ENCODE measurements at places on chromosomes 12 and 14. TPM values are rescaled to one million over a fixed set of nuclear protein-coding genes. Genes with fewer than 3 reads are reported as not detected.

Gene RIN3
- total RNA-seq, result 24.0 TPM

GRCh38 chr12:541676-542324 is 82.1 kb downstream of the B4GALNT3 start:
- no peak for DNase-seq

DNA sequence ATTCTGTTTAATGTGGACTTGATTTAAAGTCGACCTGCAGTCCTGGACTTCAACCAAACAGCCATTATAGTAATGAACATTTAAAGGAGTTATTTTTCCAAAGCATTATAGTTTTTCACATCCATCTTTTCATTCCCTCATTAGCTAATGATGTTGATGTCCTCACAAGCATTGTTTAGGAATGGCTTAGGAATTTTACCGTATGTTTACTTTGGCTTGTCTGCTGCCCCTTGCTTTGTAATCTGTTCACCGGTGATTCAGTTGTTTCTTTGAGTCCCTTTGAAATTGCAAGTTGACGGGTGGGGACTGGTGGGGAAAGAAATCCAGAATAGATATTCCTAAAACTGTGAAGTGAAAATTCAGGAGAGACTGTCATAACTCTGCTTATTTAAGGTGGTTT is 25.4 kb downstream of the PRKCH start:
- DNase-seq, result no peak

- no peak for DNase-seq
These were observed 80.3 kb downstream of the PRMT8 start for GRCh38 chr12:3571323-3571722.

GRCh38 chr14:78197051-78197450 is 26.9 kb downstream of the NRXN3 start:
- DNase-seq, result no peak
